ENCODE measurements at places on chromosomes 13 and 19.

- DNase-seq: no peak
Observed at GRCh38 chr19:14119644-14120496, 2.3 kb upstream of the PRKACA start.

GRCh38 chr13:48110132-48110868 is 15.4 kb upstream of the MED4 start:
- no peak for DNase-seq

DNA sequence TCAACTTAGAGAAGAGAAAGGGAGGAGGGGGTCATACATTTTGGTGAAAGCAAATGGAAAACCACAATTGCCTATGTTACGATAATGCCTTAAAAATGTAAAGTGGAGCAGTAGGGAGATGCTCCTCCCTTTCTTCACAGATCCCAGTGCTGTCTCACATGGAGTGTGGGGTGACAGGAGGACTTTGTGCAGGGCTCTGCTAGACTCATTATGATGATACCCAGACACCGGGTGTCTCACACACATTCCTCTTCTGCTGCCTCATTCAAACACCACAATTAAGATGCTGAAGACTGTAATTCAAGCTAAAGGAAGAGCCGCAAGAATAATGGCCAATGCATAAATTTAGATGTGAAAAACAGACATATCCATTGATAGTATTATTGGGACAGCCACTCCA is 150.6 kb downstream of the LHFPL6 start:
- no peak for DNase-seq

GRCh38 chr19:40413291-40413845 is at the start of gene PRX:
TSS of gene PRX (minus strand) at chr19:40413378. CDS start at chr19:40407932, 5,446 bp downstream.
- DNase-seq: no peak

- no peak for DNase-seq
Observed at GRCh38 chr13:84654654-84655275, 772.5 kb upstream of the SLITRK1 start.

- no peak for DNase-seq
Observed at GRCh38 chr13:84243340-84243739, 361.1 kb upstream of the SLITRK1 start.

DNA sequence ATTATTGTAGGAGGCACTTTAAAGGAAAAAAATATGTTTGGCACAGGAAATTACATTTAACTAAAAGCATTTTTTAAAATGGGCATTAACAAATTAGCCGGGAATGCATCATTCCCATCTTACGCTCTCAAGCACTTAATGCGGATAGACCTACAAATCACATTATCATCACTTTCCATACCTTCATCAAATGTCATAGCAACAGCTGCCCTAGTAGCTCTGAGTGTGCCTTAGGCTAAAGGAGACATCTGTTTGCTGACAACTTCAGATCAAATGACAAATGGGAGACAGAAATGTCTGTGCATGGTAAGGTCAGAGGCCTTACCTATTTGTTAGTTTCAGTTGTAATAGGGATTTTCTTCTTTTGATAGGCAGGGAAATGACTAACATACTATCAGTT is 773.2 kb upstream of the SLC10A2 start:
- no peak for DNase-seq

- no peak for DNase-seq
Observed at GRCh38 chr13:23622985-23623384, 52.8 kb downstream of the TNFRSF19 start.
